CD4-positive, alpha-beta T cell treated with Interferon gamma for 1 hour (primary cell): ENCODE measurements at places on chromosomes 13 and 19.

GRCh38 chr19:18278521-18279265 lies 2.7 kb downstream of the JUND start:
- DNase-seq: peak; percentile 75

DNA sequence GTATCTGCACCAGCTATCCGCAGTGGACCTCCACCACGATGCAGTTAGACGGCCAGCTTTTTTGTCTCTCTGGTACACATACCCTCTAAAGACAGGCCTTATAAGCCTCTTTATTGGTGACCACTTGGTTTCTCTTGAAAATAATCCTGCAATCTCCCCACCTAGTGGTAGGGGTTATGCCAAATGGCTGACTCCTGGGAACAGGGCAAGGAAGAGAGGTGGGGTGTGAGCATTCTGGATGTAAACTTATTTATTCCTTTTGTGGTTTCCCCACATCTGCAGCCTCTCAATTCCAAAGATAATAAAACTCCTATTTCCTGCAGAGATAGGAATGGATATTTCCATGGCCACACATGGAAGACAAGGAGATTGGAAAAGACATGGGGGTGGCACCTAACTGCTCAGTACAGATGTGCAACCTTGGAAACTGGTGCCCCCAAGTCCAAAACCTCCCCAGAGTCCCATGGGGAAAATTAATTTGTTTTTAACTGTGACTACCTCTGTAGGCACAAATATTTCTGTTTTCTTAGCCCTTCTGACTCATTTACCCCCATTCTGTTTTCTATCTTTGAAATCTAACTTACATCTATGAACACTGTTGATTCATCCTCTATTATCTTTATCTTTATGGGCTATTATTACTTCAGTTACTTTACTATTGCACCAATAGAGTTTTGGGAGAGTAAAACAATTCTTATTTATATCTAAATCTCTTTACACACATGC lies 112.7 kb upstream of the TSHZ3 start:
- no peak for DNase-seq

- no peak for DNase-seq
Measured at GRCh38 chr13:42762917-42763316, 18.5 kb upstream of the FAM216B start.

DNA sequence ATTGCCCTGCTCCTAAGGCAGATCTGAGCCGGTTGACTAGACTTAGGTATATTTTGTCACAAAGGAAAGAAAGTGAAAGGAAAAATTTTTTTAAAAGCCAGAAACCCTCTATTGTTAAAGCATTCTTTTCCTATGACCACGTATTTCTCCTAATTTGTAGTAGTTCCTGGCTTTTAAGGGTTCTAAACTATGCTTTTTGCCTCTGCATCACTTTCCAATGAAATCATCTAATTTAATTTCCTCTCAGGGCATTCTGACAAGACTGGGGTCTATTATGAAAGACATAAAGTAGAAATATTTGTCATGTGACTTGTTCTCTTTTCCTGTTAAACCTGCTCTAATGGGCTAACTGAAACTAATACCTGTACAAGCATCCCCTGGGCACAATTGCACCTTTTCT lies 233.0 kb upstream of the PRR20A start:
- no peak for DNase-seq

- no peak for DNase-seq
Measured at GRCh38 chr13:52348071-52348470, 57.9 kb downstream of the THSD1 start.

DNA sequence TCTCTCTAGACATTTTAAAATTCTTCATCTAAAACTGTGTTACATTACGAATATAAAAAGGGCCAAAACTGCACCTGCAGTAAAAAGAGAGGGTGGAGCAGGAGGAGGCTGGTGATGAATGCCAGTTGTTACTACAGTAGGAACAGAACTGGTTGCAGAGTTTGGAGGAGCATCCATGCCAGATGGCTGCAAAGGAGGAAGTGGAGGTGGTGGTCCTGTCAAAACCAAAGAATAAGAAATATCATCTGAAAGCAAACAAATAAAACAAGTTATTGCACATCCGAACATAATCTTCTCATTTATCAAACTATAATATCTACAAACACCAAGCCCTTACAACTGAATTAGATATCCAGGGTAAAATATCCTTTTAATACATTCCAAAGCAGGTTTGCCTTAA lies 40.1 kb downstream of the RBM26 start:
- DNase-seq: no peak

- no peak for DNase-seq
Measured at GRCh38 chr13:35988648-35989081, 142.5 kb downstream of the DCLK1 start.

DNA sequence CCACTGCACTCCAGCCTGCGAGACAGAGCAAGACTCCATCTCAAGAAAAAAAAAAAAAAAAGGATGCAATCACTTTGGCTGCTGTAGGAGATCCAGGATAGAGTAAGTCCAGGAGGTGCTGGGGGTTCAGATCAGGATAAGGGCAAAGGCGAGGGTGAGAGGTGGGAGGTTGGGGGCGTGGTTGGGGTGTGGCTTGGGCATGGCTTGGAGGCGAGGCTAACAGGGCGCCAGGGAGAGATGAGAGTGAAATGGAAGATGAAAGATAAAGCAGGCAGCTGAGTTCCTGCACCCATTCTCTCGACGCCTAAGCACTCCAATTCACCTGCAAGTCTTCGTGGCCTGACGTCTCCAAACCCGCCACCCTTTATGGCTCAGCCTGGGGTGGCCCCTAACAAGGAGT lies 25.0 kb upstream of the ZNRF4 start:
- no peak for DNase-seq

DNA sequence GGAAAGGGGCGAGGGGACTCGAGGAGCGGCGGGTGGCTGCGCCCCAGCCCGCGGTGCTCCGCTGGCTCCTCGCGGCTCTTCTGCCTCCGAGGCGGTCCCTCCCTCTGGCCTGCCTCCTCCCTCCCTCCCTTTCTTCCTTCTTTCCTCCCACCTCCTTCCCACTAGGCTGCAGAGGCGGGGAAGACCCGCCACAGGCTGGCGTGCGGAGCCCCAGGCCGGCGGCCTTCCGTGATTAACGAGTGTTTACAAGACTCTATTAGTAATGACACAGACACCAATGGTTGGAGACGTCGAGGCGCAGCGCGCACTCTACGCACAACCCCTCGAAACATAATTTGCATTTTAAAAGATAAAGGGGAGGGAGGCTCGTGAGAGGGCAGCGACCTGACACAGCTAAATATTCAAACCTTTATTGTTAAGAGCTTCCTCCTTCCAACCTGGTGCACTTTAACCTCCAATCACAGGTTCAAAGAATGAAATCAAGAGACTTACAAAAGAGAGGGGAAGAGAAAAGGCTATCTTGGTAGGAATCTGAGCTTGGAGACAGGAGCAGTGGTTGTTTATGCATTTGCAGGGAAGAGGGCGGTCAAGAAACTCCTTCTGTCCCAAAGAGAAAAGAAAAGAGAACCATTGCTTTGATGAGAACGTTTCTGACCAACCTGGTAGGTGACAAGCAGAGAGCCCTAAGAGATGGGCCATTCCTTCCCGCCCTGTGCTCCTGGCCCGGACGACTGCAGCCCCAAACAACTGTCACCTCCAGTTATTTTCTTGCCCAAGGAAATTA lies at the start of gene CDX2:
Gene CDX2, minus strand, starts transcription at position 234 of the 784 bp plus-strand sequence. CDS start 309 bp downstream, outside the sequence.
- DNase-seq: no peak

DNA sequence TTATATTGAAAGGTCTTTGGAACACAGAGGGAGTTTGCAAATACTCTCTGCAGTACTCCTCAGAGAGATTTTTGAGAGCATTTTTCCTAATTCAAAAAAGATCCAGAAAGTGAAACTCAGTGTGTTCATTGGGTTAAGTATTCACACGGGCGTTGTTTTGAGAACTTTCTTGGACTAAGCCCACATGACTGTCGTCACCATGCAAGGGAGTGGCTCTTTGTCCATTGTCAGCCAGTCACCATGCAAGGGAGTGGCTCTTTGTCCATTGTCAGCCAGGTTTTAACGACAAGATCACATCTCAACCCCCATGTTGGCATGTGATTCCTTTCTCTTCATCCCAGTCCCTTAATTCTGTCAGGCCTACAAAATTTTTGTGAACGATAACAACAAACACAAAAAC lies 81.2 kb upstream of the STK24 start:
- no peak for DNase-seq

DNA sequence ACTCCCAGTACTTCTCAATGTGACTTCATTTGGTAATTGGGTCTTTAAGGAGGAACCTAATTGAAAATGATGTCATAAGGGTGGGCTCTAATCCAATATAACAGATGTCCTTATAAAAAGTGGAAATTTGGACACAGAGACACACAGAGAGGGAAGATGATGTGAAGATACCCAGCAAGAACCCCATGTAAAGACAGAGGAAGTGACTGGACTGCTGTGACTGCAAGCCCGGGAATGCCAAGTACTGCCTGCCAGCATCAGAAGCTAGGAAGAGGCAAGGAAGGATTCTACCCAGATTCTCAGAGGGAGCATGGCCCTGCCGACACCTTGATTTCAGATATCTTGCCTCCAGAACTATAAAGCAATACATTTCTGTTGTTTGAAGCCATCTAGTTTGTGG lies 239.3 kb downstream of the KCTD12 start:
- no peak for DNase-seq

GRCh38 chr13:74683411-74683810 lies 549.2 kb upstream of the KLF12 start:
- DNase-seq: no peak

DNA sequence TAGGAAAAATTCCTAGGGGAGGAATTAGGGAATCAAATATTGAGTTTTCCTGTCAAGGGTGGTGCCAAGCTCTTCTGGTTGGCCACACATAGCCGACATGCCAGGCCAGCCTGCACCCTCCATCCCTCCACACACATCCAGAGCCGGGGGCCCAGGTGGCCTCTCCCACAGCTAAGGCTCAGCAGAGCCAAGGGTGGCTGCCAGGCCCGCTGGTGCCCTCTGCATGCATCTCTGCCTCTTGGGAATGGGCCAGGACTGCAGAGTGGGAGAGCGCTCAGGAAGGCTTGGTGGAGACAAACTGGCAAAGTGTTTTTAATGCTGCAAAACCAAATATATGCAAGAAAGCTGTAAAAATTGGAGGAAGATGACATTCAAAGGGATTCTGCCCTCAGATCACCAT lies 42.7 kb upstream of the GAS6 start:
- no peak for DNase-seq

- DNase-seq: no peak
Measured at GRCh38 chr19:5067678-5068077, 98.8 kb downstream of the KDM4B start.

GRCh38 chr13:49760558-49760957 lies 31.9 kb downstream of the KPNA3 start:
- DNase-seq: no peak

GRCh38 chr13:74087357-74087756 lies 46.8 kb downstream of the KLF12 start:
- no peak for DNase-seq
